Body of pancreas (tissue), 4 donors: ENCODE measurements at places on chromosomes 4 and X. TPM values are rescaled to one million over a fixed set of nuclear protein-coding genes. Genes with fewer than 3 reads are reported as not detected.

MAGEB2 gene
- total RNA-seq = not detected

IQCM gene
- not detected for total RNA-seq

ATOH1 gene
- not detected for total RNA-seq

RS1 gene
- total RNA-seq = not detected

CYLC1 gene
- total RNA-seq = not detected

SPANXA1 gene
- total RNA-seq = not detected

FRG2 gene
- total RNA-seq = not detected

ITM2A gene
- 30.0 TPM for total RNA-seq

DNA sequence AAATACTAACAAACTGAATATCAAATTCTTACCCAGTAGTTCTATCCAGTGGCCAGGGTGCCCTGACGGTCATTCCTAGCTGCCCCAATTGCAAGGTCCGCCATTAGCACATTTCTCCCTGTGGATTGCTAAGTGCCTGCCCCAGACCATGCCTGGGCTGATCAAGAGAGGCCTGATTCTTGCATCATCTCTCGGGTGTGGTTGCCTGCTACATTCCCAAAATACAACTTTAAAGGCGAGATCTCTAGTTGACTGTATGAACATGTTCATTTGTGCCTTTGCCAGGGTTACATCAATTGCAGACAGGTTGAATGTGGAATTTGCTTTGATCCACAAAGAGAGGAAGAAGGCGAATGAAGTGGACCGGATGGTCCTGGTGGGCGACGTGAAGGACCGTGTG is 28.0 kb downstream of the PRPS2 start:
- no peaks in the 10 kb centered on the region for H3K4me1 ChIP-seq
- H3K4me3 ChIP-seq = no peak overlapping the region
- no peak for DNase-seq
- H3K27ac ChIP-seq = no peak overlapping the region
- H3K36me3 ChIP-seq = no peaks in the 10 kb centered on the region

- DNase-seq = peak; percentile 2
- H3K4me1 ChIP-seq = peaks cover 5% of the 10 kb centered on the region
- H3K36me3 ChIP-seq = no peaks in the 10 kb centered on the region
- H3K4me3 ChIP-seq = peak overlapping the region; percentile 52
- peak overlapping the region; percentile 70 for H3K27ac ChIP-seq
- H3K27me3 ChIP-seq = no peaks in the 10 kb centered on the region
These were observed 97.8 kb downstream of the ZNF674 start for GRCh38 chrX:46447384-46447783.

- DNase-seq = peak; percentile 41
- peaks cover 34% of the 10 kb centered on the region for H3K4me1 ChIP-seq
- no peak overlapping the region for H3K4me3 ChIP-seq
- H3K27me3 ChIP-seq = no peaks in the 10 kb centered on the region
- H3K36me3 ChIP-seq = no peaks in the 10 kb centered on the region
These were observed 29.2 kb downstream of the METAP1 start for GRCh38 chr4:99024481-99025275.

DNA sequence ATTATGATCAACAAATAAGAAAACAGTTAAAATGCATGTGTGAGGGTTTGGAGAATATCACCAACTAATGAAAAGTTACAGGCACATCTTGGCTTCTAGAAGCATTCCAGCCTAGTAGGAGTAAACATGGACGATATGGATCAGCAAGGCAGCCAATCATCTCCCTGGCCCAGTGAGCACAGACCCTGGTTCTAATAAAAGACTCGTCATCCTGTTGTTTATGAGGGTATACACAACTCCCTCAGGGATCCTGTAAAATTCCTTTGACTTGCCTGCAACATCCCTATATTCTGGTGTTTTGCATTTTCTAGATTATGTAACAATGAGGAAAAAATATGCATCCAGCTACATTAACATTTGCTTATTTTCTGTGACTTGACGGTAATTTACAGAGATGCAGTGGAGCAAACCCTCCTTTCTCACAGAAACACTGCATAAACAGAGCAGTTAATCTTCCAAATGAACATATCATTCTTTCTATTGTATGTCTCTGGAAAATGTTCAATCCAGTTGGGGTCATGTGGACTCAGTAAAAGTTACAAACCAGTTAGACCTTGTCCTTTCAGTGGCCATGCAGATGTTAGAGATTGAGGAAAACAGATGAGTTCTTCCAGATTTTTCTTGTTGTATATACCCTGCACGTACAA is 88.9 kb upstream of the NDP start:
- no peak overlapping the region for H3K4me3 ChIP-seq
- no peak overlapping the region for H3K27ac ChIP-seq
- H3K36me3 ChIP-seq = no peaks in the 10 kb centered on the region
- no peaks in the 10 kb centered on the region for H3K27me3 ChIP-seq
- no peak for DNase-seq
- no peaks in the 10 kb centered on the region for H3K4me1 ChIP-seq

DNA sequence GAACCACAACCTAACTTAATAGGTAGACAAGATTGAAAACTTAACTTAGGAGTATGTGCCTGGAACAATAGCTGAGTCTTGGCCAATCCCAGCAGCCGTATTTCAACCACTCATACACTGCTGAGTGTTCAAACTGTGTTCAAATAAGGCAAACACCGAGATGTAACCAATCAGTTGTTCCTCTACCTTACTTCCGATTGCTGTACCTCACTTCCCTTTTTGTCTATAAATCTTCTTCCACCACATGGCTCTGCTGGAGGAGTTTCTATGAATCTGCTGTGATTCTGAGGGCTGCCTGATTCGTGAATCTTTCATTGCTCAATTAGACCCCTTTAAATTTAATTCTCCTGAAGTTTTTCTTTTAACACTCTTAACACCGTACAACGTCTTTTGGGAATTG is 108.0 kb downstream of the ANAPC4 start:
- H3K27me3 ChIP-seq = no peaks in the 10 kb centered on the region
- no peak overlapping the region for H3K4me3 ChIP-seq
- no peaks in the 10 kb centered on the region for H3K36me3 ChIP-seq
- no peaks in the 10 kb centered on the region for H3K4me1 ChIP-seq

- no peak for DNase-seq
- no peak overlapping the region for H3K27ac ChIP-seq
- peaks cover 14% of the 10 kb centered on the region for H3K4me1 ChIP-seq
- no peaks in the 10 kb centered on the region for H3K27me3 ChIP-seq
- no peaks in the 10 kb centered on the region for H3K36me3 ChIP-seq
These were observed 109.7 kb downstream of the RTL5 start for GRCh38 chrX:72021975-72022374.

- no peak for DNase-seq
- H3K36me3 ChIP-seq = peaks cover 30% of the 10 kb centered on the region
- no peaks in the 10 kb centered on the region for H3K27me3 ChIP-seq
- H3K27ac ChIP-seq = no peak overlapping the region
These were observed 44.9 kb downstream of the JADE1 start for GRCh38 chr4:128854433-128854832.

- peak; percentile 13 for DNase-seq
- no peak overlapping the region for H3K27ac ChIP-seq
- H3K27me3 ChIP-seq = no peaks in the 10 kb centered on the region
- H3K36me3 ChIP-seq = no peaks in the 10 kb centered on the region
These were observed 104.8 kb upstream of the CASK start for GRCh38 chrX:42028109-42028508.

GRCh38 chr4:37881811-37882210 is 9.1 kb upstream of the TBC1D1 start:
- no peaks in the 10 kb centered on the region for H3K36me3 ChIP-seq
- H3K4me3 ChIP-seq = no peak overlapping the region

DNA sequence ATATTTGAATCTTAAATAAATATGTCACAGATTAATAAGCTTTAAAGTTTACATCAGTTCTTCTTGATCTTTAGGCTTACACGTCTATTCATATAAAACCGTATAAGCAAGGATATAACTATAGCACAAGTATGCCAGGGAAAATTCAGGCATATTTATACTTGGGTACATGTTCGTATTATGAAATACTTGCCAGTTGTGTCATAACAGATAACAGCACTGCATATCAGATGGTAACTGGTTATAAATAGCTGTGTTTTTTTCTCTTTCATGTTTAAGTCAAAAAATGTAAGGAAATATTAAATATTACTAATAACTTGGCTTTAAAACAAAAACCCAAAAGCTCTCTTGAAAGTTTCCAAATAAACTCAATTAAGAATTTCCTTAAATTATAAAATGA is 17.5 kb downstream of the BRWD3 start:
- H3K27me3 ChIP-seq = no peaks in the 10 kb centered on the region
- H3K4me1 ChIP-seq = no peaks in the 10 kb centered on the region
- H3K27ac ChIP-seq = no peak overlapping the region

- H3K4me3 ChIP-seq = no peak overlapping the region
- no peaks in the 10 kb centered on the region for H3K27me3 ChIP-seq
- peaks cover 3% of the 10 kb centered on the region for H3K4me1 ChIP-seq
- no peak for DNase-seq
- no peak overlapping the region for H3K27ac ChIP-seq
These were observed 53.6 kb downstream of the HHIP start for GRCh38 chr4:144699565-144699964.

DNA sequence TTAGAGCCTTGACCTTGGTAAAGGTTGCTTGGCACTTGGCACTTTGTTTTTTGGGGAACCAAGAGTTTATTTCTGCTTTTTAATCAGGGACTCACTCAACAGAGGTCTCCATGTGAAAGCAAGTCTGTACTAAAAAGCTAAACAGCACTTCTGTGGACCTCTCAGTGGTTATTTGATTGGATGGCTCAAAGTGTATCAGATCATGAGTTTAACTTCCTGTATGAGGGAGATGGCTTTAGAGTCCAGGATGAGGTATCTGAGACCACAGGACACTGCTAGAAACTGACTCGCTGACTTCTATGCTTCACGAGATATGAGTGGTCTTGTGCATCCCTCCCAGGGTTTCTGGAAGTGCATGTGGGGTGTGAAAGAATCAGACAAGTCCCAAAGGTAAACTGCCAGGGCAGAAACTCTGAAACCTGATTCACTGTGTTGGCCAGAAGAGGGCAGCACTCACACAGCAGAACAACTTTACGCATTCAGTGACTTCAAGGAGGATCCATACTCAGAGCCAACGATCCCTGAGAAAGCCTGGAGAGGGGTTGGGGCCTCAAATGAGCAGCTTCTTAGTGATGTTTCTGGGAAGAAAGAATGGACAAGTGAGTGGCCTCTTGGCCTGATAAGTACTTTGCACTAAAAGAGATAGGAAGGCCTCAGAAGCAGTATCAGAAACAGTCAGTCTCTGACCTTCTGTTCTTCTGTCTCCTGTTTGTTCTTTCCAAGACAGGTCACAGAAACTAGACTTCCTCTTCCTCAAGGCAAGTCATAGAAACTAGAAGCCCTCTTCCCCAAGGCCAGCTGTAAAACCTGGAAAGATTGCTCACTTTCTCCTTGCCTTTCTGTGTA is 220.3 kb upstream of the CXCL13 start:
- no peaks in the 10 kb centered on the region for H3K36me3 ChIP-seq
- DNase-seq = peak; percentile 75
- no peaks in the 10 kb centered on the region for H3K27me3 ChIP-seq
- no peak overlapping the region for H3K4me3 ChIP-seq

DNA sequence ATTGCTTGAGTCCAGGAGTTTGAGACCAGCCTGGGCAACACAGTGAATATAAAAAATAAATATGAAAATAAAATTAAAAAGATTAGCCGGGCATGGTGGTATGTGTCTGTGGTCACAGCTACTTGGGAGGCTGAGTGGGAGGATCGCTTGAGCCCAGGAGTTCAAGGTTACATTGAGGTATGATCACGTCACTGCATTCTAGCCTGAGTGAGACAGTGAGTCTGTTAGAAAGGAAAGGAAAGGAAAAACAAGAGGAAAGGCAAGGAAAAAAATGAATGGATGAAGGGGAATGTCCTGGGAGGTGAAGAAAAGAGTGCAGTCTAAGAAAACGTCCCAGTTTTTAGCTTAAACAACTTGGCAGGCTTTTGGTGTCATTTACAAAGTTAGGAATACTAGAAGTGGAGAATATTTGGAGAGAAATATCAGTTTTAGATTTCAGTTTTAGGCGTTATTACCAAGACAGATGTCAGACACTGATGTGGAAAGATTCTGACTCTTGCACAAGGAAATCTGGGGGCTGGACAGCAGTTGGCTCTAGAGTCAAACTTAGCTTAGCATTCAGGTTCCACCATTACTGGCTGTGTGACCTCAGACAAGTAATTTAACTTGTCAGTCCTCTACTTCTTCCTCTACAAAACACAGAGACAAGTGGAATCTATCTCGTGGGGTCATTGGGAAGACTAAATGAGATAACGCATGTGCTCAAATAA is 139.0 kb downstream of the TSPAN5 start:
- no peak overlapping the region for H3K4me3 ChIP-seq
- H3K4me1 ChIP-seq = no peaks in the 10 kb centered on the region
- no peak overlapping the region for H3K27ac ChIP-seq
